ENCODE measurements at places on chromosomes 11 and 22.

DNA sequence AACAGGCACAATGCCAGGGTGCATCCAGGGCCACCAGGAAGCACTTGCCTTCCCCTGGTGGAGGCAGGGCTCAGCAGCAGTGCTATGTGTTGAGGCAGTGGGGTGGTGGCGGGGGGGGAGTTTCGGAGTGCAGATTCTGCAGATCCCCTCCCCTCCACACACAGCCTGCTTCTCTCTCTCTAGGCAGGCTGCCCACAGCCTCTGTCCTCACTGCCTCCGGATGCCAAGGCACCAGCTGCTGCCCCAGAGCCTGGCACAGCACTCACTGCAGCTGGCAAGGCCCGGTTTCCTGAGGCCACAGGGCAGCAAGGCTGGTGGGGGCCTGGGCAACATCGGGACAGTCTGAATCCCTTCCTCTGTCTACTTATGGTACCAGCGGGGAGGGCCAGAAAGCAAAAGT is 35.8 kb downstream of the NRXN2 start:
- DNase-seq: no peak

- no peak for DNase-seq
Observed at GRCh38 chr11:85133636-85134035, 493.5 kb downstream of the DLG2 start.

DNA sequence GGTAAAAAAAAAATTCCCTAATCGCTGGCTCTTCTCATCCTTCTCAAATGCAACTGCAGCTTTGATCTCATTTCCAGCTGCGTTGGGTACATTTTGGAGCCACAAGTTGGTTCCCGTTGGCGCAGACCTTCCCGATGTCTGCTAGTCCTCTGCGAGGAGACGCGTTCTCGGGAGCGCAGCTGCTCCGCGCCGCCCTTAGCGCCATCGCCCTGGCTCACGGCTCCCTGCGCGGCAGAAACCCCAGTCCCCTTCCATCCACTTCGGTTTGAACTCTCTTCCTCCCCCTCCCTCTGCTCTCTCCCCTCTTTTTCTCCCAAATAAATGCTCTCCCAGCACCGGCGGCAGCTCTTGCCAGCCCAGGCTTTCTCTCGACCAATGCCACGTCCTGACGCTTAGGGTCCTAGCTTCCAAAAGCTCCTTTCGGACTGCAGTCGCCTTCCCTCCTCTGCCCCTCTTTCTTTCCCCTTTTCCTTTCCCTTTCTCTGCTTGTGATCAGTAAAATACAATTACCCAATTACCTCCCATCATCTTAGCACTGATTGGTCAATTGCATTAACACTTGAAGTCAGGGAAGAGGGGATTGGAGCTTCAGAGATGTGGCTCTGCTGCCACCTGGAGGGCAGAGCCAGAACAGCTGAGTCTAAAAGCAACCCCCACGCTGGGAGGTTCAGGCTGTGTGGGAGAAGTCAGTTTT is 1165.7 kb downstream of the LRRC4C start:
- DNase-seq: peak; percentile 85

GRCh38 chr11:114166897-114167323 is 107.4 kb downstream of the ZBTB16 start:
- peak; percentile 94 for DNase-seq

DNA sequence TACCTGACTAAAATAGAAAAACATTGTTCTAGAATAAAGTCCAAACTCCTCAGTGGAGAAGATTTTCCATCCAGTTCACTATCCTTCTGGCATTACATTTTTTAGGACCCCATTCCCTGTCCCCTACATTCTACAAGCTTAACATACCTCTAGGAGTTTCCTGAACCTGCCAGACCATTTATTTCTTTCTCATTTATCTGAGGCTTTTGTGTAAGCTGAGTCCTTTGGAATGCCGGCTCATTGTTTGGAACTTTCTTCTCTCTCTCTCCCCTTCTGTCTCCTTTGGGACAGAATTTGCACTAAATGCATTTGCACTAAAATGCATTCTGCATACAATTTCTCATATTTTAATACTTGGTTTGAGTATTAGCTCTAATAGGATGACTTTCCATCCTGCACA is 393.0 kb upstream of the ANO3 start:
- DNase-seq: no peak

GRCh38 chr22:37544955-37545702 is 15.2 kb upstream of the CDC42EP1 start:
- DNase-seq: peak; percentile 64

DNA sequence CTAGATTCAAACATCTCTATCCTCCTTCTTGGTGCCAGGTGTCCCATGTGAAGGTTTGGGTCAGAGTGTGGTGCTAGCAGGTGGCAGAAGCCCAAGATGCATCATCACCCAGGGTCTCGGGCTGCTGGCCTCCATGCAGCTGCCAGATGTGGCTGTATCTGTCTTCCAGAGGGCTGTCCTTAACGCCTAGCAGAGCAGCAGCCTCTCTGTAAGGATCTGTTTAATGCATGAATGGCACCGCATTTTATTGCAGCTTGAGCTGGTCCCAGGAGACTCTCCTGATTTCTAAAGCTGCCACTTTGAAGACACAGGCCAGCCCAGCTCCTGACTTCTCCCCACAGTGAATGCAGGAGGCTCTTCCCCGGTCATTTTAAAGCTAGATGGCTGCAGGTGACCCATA is 26.3 kb downstream of the SLC1A2 start:
- no peak for DNase-seq

GRCh38 chr22:46845296-46846149 is 83.1 kb downstream of the TBC1D22A start:
- DNase-seq: no peak

- no peak for DNase-seq
Observed at GRCh38 chr11:2584812-2585565, 114.8 kb downstream of the KCNQ1OT1 start.

- peak; percentile 97 for DNase-seq
Observed at GRCh38 chr11:126318574-126319373, 14.9 kb downstream of the DCPS start.

DNA sequence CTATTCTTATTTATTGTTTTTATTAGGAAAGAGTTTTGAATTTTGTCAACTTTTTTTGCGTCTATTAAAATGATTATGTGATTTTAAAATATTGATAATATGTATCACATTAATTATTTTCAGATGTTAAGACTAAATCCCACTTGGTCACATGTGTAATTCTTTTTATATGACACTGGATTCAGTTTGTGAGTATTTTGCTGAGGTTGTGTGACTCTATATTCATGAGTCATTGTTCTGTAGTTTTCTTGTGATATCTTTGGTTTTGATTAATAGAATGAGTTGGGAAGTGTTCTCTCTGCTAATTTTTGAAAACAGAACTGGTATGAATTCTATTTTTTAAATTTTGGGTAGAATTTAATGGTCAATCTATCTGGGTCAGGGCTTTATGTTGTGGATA is 317.9 kb downstream of the ETS1 start:
- DNase-seq: no peak

- DNase-seq: no peak
Observed at GRCh38 chr22:49269928-49270327, 557.7 kb downstream of the BRD1 start.

GRCh38 chr11:16933756-16934603 is 80.2 kb downstream of the PLEKHA7 start:
- DNase-seq: no peak

DNA sequence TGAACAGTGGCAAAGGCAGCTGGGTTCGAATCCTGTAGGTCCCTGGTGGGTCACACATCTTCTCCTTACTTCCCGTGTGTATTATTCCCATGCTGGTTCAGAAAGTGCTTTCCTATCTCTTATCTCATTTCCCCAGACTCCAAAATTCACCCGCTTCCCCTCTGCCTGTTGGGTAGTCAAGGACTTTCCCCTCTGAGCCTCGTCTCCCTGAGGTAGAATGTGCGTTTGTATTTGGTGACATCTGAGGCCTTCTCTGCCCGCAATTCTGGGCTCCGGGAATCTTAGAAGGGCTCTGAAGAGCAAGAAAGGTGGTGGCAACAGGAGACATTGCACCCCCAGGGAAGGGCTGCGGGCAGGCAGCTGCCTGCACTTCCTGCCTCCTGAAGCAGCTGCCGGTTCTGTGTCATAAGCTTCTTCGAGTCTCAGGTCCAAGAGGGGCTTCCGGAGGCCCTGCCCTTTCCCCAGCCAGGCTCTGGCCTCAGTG is 5.9 kb downstream of the LRRC32 start:
- peak; percentile 68 for DNase-seq

- no peak for DNase-seq
Observed at GRCh38 chr11:1100417-1101245, 26.0 kb downstream of the MUC2 start.

GRCh38 chr11:12973528-12974181 is 35.5 kb upstream of the RASSF10 start:
- DNase-seq: no peak

GRCh38 chr11:1576825-1577224 is 4.8 kb upstream of the DUSP8 start:
- DNase-seq: no peak

DNA sequence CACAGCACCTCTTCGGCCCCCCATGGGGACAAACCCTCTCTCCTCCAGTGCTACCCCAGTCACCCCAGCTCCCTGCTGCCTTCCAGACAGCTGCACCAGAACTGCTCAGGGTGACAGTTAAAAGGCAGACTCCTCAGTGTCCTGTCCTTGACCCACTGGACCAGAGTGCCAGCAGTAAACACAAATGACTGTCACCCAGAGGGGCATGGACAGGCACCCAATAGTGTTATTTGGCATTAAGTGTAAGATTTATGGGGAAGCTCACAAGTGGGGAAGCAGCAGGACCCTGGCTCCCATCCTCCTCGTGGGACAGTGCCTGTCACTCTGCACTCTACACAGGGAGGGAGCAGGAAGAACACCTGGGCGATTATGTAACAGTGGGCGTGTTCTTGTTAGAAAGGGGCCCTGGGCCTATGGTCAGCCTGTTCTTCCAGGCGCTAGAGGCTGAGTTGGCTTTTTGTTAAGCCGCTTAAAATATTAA is 5.0 kb downstream of the RPS19BP1 start:
- no peak for DNase-seq

- no peak for DNase-seq
Observed at GRCh38 chr22:44373234-44373633, 60.5 kb upstream of the SHISAL1 start.

DNA sequence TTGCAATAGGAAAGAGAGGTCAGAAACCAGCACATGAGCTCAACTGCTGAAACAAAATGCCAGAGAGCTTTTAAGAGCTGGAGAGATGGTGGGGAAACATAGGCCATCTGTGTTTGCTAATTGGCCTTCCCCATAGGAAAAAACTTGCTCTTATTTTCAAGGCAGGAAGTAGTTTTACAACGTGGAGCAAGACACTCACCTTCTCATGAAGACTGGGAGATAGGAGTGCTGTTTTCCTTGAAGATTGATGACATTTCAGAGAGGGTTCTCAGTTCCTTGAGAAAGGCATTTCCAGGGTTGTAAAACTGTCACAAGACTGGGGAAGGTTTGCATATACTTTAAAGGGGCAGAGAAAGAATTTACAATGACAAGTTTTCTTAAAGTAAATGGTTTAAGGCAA is 586.3 kb upstream of the RAG2 start:
- DNase-seq: no peak

GRCh38 chr11:115894176-115894575 is 390.0 kb upstream of the CADM1 start:
- no peak for DNase-seq

- DNase-seq: no peak
Observed at GRCh38 chr11:88341522-88342251, 4.2 kb upstream of the CTSC start.

- DNase-seq: no peak
Observed at GRCh38 chr11:102994105-102994504, 38.6 kb upstream of the MMP13 start.

DNA sequence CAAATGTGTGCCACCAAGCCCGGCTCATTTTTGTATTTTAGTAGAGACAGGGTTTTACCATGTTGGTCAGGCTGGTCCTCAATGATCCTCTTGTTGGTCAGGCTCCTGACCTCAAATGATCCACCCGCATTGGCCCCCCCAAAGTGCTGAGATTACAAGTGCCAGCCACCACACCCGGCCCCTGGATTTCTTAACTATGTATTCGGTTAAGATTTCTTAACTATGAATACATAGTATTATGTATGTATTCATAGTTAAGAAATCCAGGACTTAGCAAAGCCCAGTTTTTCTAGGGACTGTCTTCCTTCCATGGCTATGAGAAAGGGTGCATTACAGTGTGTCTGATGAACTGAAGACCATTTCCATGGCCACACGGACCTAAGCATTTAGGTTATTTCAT is 1.7 kb downstream of the C11orf91 start:
- no peak for DNase-seq

GRCh38 chr11:1807264-1807995 is 27.4 kb upstream of the SYT8 start:
- DNase-seq: peak; percentile 15

DNA sequence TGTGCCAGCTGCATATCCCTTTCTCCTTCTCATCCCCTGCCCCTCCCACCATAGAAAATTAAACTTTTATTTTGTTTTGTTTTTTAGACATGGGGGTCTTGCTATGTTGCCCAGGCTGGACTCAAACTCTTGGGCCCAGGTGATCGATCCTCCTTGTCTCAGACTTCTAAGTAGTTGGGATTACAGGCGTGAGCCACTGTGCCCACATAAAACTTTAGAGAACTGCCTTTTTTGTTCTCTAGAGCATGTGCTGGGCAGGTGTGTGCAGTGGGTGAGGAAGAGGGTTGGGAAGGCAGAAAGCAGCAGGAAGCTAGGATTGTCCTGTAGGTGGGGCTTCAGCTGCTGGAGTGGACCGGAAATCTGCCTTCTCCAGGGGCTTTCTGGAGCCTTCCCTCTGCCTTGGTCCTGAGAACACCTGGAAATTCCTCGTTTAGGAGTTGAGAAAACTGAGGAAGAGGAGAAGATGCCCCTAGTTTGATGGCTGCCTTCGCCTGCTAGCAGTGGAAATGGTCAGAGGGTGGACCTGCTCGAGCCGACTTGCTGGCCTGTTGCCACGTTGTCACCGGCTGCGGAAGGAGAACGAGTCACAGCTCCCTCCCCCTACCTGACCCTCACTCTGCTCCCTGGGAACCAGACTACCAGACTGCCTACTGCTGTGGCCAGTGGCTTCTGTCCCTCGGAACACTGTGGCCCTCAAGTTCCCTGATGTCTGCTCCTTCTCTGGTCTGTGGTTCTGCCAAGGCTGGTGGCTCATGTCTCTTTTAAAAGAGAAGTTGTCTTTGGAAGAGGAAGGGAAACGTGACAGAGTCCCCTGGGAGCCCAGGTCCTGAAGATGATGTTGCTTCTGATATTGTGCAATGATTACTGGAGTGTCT is 4.0 kb downstream of the ST14 start:
- peak; percentile 34 for DNase-seq

GRCh38 chr11:34002420-34002819 is 49.1 kb upstream of the CAPRIN1 start:
- DNase-seq: no peak

DNA sequence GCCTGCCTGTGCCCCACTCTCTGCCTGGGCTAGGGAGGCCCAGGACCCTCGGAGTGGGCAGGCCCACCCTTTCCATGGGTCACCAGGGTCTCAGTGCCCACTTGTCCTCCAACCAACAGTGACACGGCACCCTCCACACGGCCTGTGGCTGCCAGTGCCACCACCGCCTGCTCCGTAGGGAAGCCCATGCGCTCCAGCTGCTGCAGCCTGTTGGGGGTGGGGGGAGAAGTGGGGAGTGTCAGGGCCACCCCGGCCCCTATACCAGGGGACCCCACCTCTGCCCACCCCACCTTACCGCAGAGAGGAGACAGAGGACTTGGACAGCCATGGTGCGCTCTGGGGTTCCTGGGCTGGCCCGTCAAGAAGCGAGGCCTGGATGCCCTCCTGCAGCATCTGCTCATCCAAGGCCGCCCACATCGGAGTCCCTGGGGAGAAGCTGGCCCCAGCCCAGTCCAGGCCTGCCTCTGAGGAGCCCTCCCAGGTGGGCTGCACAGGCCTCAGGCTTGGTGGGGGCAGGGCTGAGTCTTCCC is 7.7 kb downstream of the RHBDD3 start:
- DNase-seq: no peak
